ENCODE measurements at places on chromosomes 6 and 20. TPM values are rescaled to one million over a fixed set of nuclear protein-coding genes. Genes with fewer than 3 reads are reported as not detected.

DNA sequence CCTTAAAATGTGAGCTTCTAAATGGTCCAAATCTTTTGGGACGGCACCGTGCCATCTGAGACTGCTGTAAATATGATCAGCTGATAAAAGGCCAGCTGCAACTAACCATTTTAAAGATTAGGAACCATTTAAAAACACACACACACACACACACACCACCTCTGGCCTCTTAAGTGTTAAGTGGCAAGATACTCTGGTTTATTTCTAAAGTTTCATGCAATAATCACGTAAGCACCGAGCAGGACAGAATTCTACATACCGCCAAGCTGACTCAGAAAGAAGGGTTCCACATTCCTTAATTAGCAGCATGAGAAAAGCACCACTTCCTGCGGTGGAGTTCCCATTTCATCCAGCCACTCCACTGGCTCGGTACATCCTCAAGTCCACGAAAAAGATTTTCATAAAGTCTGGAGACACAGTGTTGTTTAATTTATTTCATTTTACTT lies 17.8 kb upstream of the ZNF217 start:
- no peaks in the 10 kb centered on the region for H3K27me3 ChIP-seq
- H3K4me3 ChIP-seq = no peak overlapping the region
- H3K4me1 ChIP-seq = no peaks in the 10 kb centered on the region
- H3K27ac ChIP-seq = no peak overlapping the region
- no peaks in the 10 kb centered on the region for H3K36me3 ChIP-seq

GRCh38 chr20:49319208-49319809 lies 41.5 kb upstream of the ZNFX1 start:
- no peak overlapping the region for H3K4me3 ChIP-seq
- no peak overlapping the region for H3K27ac ChIP-seq
- no peaks in the 10 kb centered on the region for H3K4me1 ChIP-seq

DNA sequence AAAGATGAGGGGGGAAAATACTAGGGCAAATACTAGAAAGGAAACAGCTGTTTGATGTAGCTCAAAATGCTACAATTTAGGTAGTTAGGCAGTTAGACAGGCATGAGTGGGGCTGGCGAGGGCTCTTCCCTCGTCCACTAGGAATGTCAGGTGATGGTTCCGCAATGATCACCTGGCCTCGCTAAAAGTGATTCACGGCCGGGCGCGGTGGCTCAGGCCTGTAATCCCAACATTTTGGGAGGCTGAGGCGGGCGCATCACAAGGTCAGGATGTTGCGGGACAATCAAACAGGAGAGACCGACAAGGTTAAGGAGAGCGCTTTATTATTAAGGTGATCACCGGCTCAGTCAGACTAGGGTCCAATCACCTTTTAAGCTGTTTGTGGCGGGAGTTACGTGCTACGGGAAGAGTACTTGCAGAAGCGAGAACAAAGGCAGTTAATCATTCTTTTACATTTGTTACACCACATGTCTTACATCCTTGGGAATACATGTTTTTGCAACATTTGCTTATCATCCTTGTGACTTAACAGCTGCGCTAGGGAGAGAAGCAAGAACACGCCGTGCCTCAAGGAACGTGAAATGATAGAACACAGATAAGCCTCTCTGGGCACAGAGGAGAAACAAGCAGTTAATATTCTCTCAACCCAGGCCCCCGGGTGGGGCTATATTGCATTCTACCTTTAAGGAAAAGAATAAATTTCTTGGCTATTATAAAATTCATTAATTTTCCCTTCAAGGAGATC lies 1025.4 kb downstream of the EYS start:
- no peak overlapping the region for H3K27ac ChIP-seq
- H3K36me3 ChIP-seq = no peaks in the 10 kb centered on the region
- DNase-seq = no peak
- no peak overlapping the region for H3K4me3 ChIP-seq

Gene LY6G5B
- 9.0 TPM for total RNA-seq

GRCh38 chr6:53070806-53071205 lies 5.6 kb downstream of the FBXO9 start:
- peaks cover 7% of the 10 kb centered on the region for H3K4me1 ChIP-seq
- H3K36me3 ChIP-seq = no peaks in the 10 kb centered on the region
- no peak overlapping the region for H3K27ac ChIP-seq

DNA sequence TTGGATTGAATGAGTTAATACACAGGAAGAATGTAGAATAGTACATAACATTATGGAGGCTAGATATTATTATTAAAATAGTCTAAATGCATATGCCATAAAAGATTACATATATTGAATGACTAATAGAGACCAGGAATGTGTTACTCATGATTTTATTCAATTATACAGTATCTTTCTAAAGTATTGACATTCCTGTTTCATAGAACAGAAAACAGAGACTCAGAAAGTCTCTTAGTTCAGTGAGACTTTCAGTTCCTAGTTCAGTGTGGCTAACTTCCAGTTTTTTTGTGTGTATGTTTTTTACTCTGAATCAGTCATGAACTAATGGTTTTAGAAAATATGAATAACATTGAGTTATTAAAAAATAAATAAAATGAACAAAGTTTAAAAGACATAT lies 34.6 kb upstream of the TMEM244 start:
- no peak overlapping the region for H3K4me3 ChIP-seq
- DNase-seq = no peak
- H3K4me1 ChIP-seq = no peaks in the 10 kb centered on the region
- H3K36me3 ChIP-seq = no peaks in the 10 kb centered on the region

- no peaks in the 10 kb centered on the region for H3K4me1 ChIP-seq
- no peak overlapping the region for H3K27ac ChIP-seq
- H3K4me3 ChIP-seq = no peak overlapping the region
- no peaks in the 10 kb centered on the region for H3K36me3 ChIP-seq
These were observed 99.3 kb upstream of the CITED2 start for GRCh38 chr6:139473731-139474130.

- no peak for DNase-seq
These were observed 38.0 kb upstream of the PDE10A start for GRCh38 chr6:165701005-165701404.

GRCh38 chr6:169160855-169161560 lies 92.6 kb downstream of the THBS2 start:
- no peak overlapping the region for H3K4me3 ChIP-seq
- no peaks in the 10 kb centered on the region for H3K27me3 ChIP-seq
- no peaks in the 10 kb centered on the region for H3K36me3 ChIP-seq
- no peak for DNase-seq

Gene SOX18
- 26.8 TPM for total RNA-seq

Gene HLA-DQB1
- 6.5 TPM for total RNA-seq

Gene OR5V1
- not detected for total RNA-seq

DNA sequence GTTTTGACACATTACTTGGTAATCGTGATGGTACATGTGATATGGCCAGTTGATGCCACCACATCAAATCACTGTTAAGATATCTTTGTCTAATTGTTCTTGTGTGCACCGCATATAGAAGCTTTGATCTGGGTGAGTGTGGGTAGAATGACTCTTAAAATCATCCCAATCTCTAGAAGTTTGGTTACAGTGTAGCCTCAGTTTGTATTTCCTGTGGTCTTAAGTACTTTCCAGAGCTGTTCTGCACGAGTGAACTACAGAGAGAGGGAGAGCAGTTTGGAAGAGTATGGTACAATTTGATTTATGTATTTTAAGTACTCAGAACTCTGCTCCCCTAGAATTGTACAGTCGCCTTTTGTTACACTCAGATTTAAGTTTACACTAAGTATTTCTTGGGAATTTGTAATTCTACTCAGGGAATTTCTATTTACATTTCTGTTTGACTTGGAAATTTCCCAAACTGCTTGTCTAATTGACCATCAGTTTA lies 37.5 kb downstream of the SNX9 start:
- DNase-seq = no peak
- H3K36me3 ChIP-seq = no peaks in the 10 kb centered on the region
- H3K27ac ChIP-seq = no peak overlapping the region
- no peaks in the 10 kb centered on the region for H3K27me3 ChIP-seq

DNA sequence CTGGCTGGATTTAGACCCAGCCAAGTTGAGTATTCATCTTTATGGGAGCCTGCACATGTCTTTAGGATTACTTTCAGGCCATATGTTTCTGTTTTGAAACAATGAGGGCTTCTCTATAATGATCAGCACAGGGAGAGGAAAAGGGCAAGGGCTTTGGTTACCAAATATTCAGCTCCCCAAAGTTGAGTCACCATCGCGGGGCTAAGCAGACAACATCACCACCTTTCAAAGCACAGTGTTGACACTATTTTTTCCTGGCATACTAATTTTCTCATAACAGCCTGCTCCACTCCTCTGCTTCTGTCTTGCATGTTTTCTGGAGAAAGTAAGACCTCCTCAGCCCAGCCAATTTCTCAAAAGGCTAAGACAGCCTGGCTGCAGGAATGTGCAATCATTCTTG lies 4.9 kb downstream of the SCML4 start:
- H3K36me3 ChIP-seq = no peaks in the 10 kb centered on the region
- DNase-seq = no peak
- H3K4me3 ChIP-seq = no peak overlapping the region
- no peaks in the 10 kb centered on the region for H3K4me1 ChIP-seq

DNA sequence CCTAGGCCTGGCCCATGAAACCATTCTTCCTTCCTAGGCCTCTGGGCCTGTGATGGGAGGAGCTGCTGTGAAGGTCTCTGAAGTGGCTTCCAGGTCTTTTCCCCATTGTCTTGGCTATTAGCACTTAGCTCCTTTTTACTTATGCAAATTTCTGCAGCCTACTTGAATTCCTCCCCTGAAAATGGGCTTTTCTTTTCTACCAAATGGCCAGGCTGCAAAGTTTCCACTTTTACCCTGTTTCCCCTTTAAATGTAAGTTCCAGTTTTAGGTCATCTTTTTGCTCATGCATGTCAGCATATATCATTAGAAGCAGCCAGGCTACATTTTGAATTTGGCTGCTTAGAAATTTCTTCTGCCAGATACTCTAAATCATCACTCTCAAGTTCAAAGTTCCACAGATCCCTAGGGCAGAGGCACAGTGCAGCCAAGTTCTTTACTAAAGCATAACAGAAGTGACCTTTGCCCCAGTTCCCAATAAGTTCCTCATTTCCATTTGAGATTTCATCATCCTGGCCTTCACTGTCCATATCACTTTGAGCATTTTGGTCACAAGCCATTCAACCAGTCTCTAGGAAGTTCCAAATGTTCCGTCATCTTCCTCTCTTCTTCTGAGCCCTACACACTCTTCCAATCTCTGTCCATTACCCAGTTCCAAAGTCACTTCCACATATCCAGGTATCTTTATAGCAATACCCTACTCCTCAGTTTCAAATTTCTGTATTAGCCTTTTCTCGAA lies 71.9 kb downstream of the TBC1D7 start:
- H3K36me3 ChIP-seq = no peaks in the 10 kb centered on the region
- no peak for DNase-seq
- H3K4me1 ChIP-seq = no peaks in the 10 kb centered on the region
- no peaks in the 10 kb centered on the region for H3K27me3 ChIP-seq
- H3K27ac ChIP-seq = no peak overlapping the region
- H3K4me3 ChIP-seq = no peak overlapping the region

Gene PRR18
- total RNA-seq = not detected

Gene SLPI
- total RNA-seq = 109 TPM

- no peaks in the 10 kb centered on the region for H3K36me3 ChIP-seq
- H3K27me3 ChIP-seq = no peaks in the 10 kb centered on the region
- H3K4me3 ChIP-seq = no peak overlapping the region
- no peak for DNase-seq
- H3K27ac ChIP-seq = no peak overlapping the region
- H3K4me1 ChIP-seq = no peaks in the 10 kb centered on the region
These were observed 123.0 kb upstream of the CITED2 start for GRCh38 chr6:139497345-139497961.

Gene SLC17A1
- not detected for total RNA-seq

DNA sequence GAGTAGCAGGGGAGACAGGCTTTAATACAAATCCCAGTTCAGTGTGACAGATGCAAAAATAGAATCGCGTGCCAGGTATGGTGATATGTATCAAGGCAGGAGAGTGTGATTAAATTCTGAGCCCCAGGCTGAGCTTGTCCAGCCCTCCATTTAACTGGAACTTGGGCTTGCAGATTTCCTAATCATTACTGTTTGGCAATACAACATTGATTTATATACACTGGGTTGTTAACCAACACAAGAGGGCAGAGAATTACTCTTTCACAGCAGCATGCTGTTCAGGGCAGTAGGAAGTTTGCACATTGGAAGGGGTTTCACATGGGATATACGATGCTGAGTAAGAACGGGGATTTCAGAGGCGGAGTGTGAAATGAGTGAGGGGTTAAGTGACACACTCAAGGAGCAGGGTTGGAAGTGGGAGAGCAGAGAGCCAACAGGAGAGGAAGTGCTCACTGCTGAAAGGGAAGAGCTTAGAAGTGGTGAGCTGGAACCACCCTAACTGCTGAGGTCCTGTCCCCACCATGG lies 70.8 kb upstream of the ATXN1 start:
- no peak overlapping the region for H3K4me3 ChIP-seq
- no peaks in the 10 kb centered on the region for H3K27me3 ChIP-seq
- H3K4me1 ChIP-seq = no peaks in the 10 kb centered on the region
- H3K27ac ChIP-seq = no peak overlapping the region
- no peaks in the 10 kb centered on the region for H3K36me3 ChIP-seq

Gene FHL5
- total RNA-seq = 1.0 TPM

Gene RFX6
- total RNA-seq = 0.59 TPM

- peaks cover 5% of the 10 kb centered on the region for H3K36me3 ChIP-seq
- DNase-seq = no peak
- H3K27me3 ChIP-seq = no peaks in the 10 kb centered on the region
- no peak overlapping the region for H3K4me3 ChIP-seq
These were observed 93.7 kb downstream of the SSR1 start for GRCh38 chr6:7219310-7219709.

DNA sequence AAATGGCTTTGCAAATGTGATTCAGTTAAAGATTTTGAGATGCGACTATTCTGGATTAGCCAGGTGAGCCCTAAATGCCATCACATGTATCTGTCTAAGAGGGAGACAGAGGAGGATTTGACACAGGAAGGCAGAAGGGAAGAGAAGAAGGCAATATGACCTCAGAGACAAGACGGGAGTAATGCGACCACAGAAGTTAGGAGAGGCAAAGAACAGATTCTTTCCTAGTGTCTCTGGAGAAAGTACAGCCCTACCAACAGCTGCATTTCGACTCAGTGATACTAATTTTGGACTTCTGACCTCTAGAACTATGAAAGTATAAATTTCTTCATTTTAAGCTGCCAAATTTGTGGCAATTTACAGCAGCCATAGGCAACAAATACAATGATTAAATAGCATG lies 24.2 kb upstream of the TPD52L1 start:
- H3K4me1 ChIP-seq = no peaks in the 10 kb centered on the region
- no peaks in the 10 kb centered on the region for H3K36me3 ChIP-seq
- no peaks in the 10 kb centered on the region for H3K27me3 ChIP-seq
- no peak overlapping the region for H3K27ac ChIP-seq

Gene LPA
- total RNA-seq = not detected

DNA sequence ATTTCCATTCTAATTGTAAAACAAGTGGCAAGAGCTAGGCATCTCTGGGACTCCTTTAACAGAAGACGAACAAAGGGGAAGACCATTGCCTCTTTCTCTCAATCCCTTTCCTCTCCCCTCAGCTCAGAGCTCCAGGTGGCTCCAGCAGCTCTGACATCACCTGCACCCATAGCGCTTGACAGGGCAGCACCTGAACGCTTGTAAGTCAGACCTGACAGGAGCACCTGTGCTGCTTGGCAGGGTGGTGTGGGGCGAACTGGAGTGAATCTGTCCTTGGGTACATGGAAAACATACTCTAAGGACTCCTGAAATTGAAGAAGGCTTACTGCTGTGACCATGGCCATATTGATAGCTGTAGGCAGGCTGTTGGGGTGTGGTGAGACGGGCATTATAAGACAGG lies 409.5 kb upstream of the AGPAT4 start:
- no peaks in the 10 kb centered on the region for H3K27me3 ChIP-seq
- H3K4me1 ChIP-seq = no peaks in the 10 kb centered on the region
- no peaks in the 10 kb centered on the region for H3K36me3 ChIP-seq
- H3K27ac ChIP-seq = no peak overlapping the region

Gene TMEM244
- total RNA-seq = not detected

Measured in colonic mucosa (tissue), 4 donors.